ENCODE measurements at places on chromosomes 12 and 14.

DNA sequence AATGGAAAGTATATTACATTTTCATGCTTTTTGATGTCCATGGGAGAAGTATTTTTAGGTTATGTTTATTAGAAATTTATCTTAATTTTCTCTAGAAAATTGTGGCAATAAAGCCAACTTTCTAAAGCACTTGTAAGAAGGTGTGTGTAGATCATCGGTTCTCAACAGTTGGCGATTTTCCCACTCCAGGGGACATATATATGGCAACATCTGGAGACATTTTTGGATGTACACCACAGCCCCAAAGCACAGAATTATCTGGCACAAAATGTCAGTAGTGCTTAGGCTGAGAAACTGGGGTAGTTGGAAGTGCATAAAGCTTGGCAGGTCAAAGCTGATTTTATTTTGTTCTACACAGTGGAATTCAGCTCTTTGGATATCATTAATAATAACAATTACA is 86.9 kb downstream of the FLRT2 start:
- DNase-seq: no peak

DNA sequence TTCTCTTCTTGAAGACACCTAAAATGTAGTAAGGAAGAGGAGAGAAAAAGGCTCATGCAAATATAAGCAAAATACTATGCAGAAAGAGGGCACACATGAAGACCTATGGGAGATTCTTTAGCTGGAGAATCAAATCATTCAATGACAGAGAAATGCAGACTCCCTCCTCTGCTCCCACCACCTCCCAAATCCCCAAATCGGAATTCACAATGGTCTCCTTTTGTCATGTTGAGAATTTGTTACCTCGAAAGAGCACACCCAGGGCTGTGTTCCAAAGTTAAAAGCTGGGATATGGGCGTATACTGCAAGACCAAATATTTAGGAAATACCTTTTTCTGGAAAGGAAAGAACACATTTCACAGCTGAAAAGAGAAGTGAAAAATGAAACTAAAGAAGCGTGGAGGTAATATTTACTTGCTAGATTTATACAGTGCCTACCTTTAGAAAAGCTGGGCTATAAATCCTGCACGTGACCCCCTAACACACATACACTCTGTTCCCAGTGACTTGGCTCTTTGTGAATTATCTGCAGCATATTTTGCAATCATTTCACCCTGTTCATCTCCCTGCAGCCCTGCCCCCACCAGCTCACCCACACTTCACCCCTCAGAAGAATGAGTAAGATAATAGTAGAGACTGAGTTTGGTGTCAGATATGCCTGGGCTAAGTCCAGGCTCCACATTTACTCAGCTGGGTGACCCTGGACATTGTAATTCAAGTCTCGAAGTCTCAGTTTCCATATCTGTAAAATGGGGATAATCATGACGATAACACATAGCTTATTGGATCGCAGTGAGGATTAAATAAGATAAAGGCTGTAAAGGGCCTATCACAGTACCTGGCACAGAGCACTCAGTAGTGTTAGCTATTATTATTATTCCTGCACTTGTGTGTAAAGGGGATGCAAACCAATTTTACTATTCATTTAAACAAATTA is 2.9 kb upstream of the CACNA1C start:
- DNase-seq: no peak

GRCh38 chr12:13405961-13406703 is 209.6 kb downstream of the EMP1 start:
- DNase-seq: no peak

- DNase-seq: no peak
These were observed 229.2 kb downstream of the EMP1 start for GRCh38 chr12:13425766-13426165.

Data from activated naive CD4-positive, alpha-beta T cell treated with anti-CD3 and anti-CD28 coated beads for 36 hours (primary cell).